ENCODE measurements at places on chromosomes 5 and 9.

- DNase-seq = no peak
These were observed 242.1 kb upstream of the NUDT12 start for GRCh38 chr5:103804711-103805110.

DNA sequence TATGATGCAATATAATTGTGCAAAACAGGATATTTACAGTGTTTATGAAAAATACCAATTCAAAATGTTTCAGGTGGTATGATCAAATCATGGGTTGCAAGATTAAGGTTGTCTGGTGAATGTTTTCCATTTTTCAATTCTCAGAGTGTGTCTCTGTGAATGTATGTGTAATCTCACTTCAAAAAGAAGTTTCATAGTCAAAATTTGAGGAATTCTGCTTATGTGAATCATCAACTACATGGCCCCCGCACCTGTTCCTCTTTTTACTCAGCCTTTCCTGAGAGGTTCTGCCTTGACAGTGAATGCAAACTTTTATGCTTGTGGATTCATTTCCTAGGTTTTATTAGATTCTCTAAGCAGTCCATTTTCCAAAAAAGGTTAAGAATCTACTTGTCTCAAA lies 32.1 kb downstream of the KCTD16 start:
- no peak for DNase-seq

GRCh38 chr9:73080110-73080694 lies 71.5 kb upstream of the ANXA1 start:
- DNase-seq = no peak

- peak; percentile 88 for DNase-seq
These were observed 55.6 kb downstream of the PTPDC1 start for GRCh38 chr9:94139672-94140417.

DNA sequence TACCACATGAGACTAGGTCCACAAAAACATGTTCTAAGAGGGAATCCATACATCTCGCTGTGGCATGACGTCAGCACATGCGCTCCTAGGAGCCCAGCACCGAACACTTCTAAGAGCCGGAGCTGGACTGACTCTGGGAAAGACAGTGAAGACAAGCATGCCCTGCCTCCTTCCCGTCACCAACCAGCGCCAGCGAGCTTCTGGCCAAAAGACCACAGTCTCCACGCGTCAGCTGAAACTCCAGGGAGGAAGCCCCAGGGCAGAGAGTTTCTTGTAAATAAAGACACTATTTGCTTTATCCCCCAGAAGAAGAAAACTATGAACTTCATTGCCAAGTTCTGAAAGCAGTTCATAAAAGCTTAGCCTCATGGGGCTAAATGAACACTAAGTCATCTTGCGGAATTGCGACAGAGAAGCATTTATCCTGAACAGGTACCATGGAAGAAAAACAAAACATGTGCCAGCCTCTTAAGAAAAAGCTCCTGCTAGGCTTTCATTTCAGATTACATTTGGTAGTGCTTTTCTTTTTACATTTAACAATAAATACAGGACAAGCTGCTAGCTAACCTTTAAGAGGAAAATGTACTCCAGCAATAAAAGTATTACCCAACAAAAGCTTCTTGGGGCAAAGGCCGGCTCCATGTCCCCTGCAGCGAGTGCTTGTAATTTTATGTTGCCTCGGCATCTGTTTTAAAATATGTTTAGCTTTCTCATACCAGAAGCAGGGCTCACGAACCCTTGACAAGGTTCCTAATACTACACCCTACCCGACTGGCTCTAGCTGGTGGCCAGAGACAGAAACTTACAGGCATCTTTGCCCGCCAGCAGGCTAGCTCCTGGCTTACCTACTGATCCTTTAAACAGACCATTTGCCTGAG lies 96.5 kb downstream of the PRRT1B start:
- DNase-seq = no peak

GRCh38 chr5:107459605-107460004 lies 211.1 kb downstream of the EFNA5 start:
- DNase-seq = no peak

All from muscle of arm (tissue), 14 donors.